Thymus (tissue), 14 donors: ENCODE measurements at places on chromosomes 12 and 14. TPM values are rescaled to one million over a fixed set of nuclear protein-coding genes. Genes with fewer than 3 reads are reported as not detected.

Gene OTOGL
- total RNA-seq = 0.42 TPM

DNA sequence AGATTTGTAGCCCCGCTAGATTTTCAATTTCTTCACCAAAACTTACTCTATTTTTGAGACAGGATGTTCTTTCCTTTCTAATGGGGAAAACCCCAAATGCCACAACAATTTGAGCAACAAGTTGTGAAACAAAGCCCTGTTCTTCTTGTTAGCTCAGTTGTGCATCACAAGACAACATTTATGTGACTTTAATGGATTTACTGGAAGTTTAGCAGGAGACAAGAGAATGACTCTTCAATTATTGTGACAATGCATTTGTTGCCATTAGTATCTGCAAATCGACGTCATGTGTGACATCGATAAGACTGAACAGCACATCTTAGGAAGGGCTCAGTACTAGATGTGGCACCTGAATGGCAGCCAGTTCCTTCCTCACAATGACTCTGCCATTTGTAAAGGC is 1028.9 kb upstream of the TMEM132C start:
- no peaks in the 10 kb centered on the region for H3K4me1 ChIP-seq
- H3K36me3 ChIP-seq = no peaks in the 10 kb centered on the region
- DNase-seq = no peak
- no peak overlapping the region for H3K27ac ChIP-seq
- no peak overlapping the region for H3K4me3 ChIP-seq

DNA sequence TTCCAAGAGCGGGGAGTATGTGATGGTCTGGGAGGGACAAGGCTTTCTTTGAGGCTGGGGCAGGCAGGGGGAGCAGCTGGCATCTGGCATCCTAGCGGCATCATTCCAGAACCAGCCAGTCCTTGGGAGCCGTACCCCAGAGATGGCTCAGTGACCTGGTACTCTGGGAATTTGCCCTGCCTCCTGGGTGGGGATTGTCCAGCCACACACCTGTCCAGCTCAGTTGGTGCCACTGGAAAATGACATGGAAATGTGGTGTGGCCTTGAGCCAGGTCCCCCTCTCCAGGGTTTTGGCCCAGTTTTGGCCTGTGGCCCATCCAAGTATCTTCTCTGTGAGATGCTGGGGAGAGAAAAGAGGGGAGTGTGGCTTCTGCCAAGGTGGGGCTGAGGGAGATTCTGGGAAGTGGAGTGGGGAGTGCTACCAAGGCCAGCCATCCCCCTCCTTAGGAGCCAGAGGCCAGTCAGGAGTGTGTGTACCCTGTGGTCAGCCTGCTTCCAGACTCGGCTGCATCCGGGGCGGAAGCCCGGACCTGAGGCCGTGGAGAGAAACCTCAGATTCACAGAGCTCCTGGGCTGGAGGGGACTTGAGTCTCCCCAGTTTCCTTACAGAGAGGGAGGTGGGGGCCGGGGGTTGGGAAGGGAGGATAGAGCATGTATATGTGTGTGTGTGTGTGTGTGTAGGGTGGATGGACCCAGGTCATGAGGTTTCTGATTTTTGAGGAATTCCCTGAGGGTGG is 14.7 kb upstream of the KRT80 start:
- no peaks in the 10 kb centered on the region for H3K27me3 ChIP-seq
- H3K4me1 ChIP-seq = peaks cover 2% of the 10 kb centered on the region
- no peak overlapping the region for H3K4me3 ChIP-seq
- DNase-seq = no peak
- H3K27ac ChIP-seq = no peak overlapping the region

- no peaks in the 10 kb centered on the region for H3K4me1 ChIP-seq
- no peaks in the 10 kb centered on the region for H3K27me3 ChIP-seq
- no peak for DNase-seq
- no peaks in the 10 kb centered on the region for H3K36me3 ChIP-seq
- no peak overlapping the region for H3K27ac ChIP-seq
- no peak overlapping the region for H3K4me3 ChIP-seq
Observed at GRCh38 chr12:120914794-120915193, 10.6 kb upstream of the SPPL3 start.

Gene NOVA1
- 0.94 TPM for total RNA-seq

DNA sequence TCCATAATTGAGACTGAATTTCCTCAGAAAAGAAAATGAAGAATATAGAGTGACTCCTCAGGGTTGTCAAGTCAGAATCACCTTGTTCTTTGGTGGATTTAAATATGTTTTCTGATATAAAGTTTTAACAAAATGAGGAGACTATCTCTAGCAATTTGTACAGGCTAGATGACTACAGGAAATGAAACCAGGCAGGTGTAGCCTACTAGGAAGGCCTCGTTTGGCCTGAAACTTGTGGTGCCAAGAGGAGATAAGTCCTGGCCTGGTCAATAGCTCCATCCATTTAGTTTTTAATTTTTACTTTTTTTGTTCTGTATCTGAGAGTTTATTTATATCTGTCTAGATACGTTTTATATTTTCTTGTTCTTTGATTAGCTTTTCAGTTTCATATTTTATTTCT is 41.5 kb downstream of the SNAPC1 start:
- H3K27ac ChIP-seq = no peak overlapping the region
- H3K27me3 ChIP-seq = peaks cover 4% of the 10 kb centered on the region
- H3K4me3 ChIP-seq = no peak overlapping the region
- no peak for DNase-seq
- H3K36me3 ChIP-seq = no peaks in the 10 kb centered on the region
- H3K4me1 ChIP-seq = no peaks in the 10 kb centered on the region

- DNase-seq = no peak
- H3K36me3 ChIP-seq = no peaks in the 10 kb centered on the region
- peaks cover 5% of the 10 kb centered on the region for H3K4me1 ChIP-seq
- no peaks in the 10 kb centered on the region for H3K27me3 ChIP-seq
- no peak overlapping the region for H3K27ac ChIP-seq
Observed at GRCh38 chr14:99004112-99004511, 267.9 kb downstream of the BCL11B start.

Gene AQP5
- total RNA-seq = 0.09 TPM

DNA sequence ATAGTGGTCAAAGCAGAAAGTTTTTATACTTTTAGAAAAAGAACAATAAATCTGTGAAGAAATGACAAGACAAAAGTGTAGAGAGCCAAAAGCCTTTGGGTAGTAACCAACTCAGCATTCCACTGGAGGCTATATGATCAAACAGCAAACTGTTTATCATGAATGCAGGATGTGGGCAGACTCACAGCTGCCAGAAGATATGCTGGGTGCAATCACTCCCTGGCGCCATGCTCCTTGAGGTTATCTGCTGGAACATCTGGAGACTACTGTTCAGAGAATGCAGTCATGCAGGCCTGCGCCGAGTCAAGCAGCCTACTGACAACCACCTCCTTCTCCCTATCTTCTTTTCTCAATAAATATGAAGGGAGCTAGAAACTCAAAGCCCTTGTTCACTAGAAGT is 49.0 kb upstream of the SLC8A3 start:
- DNase-seq = no peak
- H3K27ac ChIP-seq = no peak overlapping the region
- H3K36me3 ChIP-seq = no peaks in the 10 kb centered on the region
- H3K4me1 ChIP-seq = no peaks in the 10 kb centered on the region
- H3K27me3 ChIP-seq = no peaks in the 10 kb centered on the region
- H3K4me3 ChIP-seq = no peak overlapping the region

Gene CEP290
- total RNA-seq = 9.2 TPM
